Common myeloid progenitor, CD34-positive (primary cell): ENCODE measurements at places on chromosomes 6 and 20.
A peak's percentile ranks its signal among the peaks of the same experiment; 100 is the strongest.

DNA sequence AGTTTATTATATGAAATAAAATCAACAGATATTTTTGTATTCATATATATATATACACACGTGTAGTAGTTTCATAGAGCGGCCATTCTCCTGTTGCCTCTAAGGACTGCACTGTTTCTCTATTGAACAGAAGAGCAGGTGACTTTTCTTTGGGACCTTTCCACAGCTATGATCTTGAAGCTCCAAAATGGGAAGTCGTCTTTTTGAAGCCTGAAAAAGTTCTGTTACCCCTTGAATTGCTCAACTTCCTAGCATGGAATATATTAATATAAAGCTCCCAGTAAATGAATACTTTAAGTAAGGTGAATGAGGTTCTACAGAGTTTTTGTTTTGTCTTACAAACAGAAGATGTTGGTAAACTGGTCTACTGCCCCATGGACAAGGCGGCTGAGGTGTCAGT lies 42.2 kb upstream of the ADTRP start:
- no peak for DNase-seq

DNA sequence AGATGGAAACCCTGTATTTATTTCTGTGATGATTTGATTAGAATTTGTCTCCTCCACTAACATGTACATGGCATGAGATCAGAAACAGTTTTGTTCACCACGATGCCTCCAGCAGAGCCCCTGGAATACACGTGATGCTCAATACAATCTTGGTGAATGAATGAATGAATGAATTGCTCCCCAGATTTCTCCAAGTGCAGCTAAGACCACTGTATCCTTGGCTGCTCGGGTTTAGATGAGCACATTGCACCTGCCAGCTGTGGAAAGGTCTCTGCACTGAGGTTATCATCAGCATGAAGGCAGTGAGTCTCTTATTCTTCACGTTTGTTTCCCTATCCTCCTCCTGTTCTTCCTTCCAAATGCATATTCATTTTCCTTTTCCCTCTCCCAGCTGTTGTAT lies 17.9 kb downstream of the CASS4 start:
- no peak for DNase-seq

GRCh38 chr6:38133932-38134703 lies 314.6 kb downstream of the ZFAND3 start:
- no peak for DNase-seq

DNA sequence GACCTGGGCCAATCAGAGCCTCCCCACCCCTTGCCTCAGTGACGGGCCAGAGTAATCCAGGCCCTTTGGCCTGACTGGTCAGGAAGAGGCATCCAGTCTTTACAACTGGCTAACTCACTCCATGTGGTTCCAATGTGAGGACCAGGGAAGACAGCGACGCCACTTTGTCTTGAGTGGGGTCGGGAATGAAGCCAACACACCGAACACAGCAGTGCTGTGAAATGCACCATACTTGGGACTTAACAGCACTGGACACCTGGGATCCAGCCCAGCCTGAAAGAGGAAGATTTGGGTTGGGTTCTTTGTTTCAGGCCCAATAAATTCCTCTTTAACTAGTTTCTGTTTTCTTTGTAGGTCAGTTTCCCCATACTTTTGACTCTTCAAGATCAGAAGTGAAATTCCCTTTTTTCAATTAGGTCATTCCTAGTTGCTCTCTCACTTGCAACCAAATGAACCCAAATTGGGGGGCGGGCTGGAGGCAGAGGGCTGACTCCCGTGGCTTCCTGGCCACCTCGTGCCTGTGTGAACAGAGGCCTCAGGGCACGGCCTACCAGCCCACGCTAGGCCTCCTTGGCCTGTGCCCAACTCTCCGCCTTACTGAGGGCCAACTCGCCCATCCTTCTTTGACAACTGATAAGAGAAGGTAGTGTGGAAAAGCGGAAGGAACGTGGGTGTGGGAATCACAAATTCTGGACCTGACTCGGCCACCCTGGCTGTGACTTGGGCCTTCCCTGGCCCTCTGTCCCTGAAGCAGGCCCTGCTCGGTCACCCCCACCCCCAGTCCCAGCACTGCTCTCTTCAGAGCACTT lies 17.1 kb downstream of the SULF2 start:
- DNase-seq: no peak

- DNase-seq: no peak
Measured at GRCh38 chr6:133241901-133242636, 912 bp downstream of the EYA4 start.

DNA sequence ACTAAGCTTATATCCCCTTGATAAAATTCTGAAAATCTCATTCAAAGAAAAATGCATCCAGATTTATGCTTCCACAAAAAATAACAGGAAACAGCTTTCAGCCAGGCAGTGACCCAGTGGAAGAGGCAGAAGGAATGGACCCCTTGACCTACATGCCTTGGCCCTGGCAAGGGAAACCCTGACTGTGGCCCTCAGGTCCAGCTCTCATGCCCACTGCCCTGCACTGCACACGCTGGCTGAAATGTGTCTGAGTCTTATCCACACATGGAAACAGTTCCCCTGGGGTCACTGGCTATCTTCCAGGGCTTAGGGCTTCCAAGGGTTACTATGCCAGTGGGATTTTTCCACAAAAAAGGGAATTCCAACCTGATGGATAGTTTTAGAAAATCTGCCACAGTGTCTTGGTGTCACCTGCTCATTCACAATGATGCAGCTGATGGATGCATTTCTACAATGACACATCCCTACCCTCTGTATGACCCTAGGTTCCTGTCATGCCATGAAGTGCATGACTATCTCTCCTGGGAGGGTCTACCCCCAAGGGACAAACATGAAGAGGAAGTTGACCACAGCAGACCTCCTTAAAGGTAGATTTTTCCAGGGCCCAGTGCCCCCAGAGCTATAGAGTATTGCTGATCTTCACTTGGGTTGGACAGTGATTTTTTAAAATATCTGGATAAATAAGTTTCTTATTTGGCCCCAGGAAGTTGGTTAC lies 121.9 kb upstream of the CD93 start:
- DNase-seq: no peak

GRCh38 chr6:36633915-36634314 lies 39.8 kb downstream of the SRSF3 start:
- DNase-seq: no peak

DNA sequence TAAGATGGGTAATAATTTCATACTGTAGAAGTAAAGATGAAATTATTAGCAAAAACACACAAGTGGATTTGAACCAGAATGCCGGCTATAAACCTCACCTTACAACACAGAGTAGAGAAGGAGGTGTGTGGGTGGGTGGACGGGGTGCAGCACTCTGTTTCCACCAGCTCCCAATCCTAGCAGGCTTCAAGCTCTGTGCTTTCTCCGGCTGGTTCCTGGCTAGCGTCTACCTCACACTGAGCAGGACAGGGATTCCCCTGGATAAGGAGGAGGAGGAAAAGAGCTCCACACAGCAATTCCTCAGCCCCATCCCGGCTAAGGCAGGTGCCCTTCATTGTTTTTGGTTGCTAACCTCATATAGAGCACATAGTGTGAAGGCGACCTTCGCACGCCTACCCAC lies 453.3 kb downstream of the C6orf118 start:
- DNase-seq: no peak

- DNase-seq: no peak
Measured at GRCh38 chr6:10248378-10248843, 166.5 kb downstream of the TFAP2A start.

- no peak for DNase-seq
Measured at GRCh38 chr20:34954904-34955230, 739 bp downstream of the GSS start.

DNA sequence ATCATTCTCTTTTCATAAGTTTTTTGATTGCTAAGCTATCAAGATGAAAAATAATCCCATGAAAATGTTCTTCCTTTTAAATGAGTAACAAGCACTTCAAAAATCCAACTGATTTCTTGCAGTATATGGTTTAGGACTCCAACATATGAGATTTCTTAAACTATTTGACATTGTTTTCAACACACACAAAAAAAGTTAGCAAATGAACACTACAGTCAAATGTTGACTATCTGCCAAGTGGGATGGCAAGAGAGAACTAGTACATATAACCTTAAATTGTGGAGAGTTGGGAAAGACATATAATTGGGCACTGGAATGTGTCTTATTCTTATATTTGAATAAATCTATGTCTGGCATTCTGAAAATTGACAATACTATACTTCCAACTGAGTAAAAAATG lies 15.6 kb downstream of the COL21A1 start:
- no peak for DNase-seq

- peak; percentile 24 for DNase-seq
Measured at GRCh38 chr6:139588076-139588639, 213.7 kb upstream of the CITED2 start.

DNA sequence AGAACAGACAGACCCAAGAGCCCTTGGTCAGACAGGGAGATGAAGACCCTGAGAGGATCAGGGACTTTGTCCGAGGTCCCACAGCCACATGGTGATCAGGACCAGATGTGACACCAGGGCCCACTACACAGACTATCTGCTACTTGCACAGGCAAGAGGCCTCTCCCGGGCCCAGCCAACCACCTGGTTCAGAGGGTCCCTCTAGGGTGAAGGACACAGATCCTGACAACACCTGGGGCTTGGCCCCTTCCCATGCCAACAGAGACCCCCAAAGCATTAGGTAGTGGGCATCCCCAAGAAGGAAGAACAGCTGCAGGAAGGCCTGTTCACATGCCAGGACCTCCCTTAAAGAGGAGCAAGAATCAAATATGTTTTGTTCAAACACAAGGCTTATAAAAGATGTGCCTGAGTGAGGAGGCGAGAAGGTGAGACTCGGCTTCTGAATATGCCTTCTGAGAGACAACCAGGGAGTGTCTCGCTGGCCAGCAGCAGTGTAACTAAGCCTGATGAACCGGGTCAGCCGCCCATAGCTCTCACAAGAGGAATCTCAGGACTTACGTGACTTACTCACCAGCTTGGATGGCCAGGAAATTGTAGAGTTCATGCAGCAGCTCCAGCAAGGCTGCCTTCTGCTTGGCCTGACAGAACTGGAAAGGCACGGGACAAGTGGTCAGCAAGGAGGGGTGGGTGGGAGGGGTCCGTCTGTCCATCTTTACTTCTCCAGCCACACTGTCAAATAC lies 5.0 kb downstream of the LEMD2 start:
- no peak for DNase-seq

- no peak for DNase-seq
Measured at GRCh38 chr6:164243012-164243610, 828.6 kb downstream of the QKI start.

- DNase-seq: no peak
Measured at GRCh38 chr6:45148711-45149341, 179.3 kb upstream of the RUNX2 start.

DNA sequence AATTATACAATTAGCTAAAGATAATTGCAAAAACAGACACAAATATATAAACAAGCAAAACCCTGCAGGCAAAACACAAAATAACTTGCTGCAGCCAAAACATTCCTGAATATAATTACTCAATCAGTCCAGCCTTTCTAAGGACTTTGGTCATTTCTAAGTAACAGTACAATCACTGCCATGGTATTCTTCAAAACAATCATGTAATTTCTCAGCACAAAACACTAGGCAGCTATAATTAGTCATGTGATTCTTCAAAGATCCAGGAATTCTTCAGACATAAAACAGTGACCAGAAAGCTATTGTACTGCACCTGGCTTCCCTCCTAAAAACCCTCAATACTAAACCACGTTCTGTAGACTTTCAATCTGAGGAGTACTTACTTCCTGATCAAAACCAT lies 881.1 kb downstream of the EPHA7 start:
- DNase-seq: no peak

- DNase-seq: no peak
Measured at GRCh38 chr20:45395114-45395415, 13.0 kb upstream of the DBNDD2 start.

GRCh38 chr20:20712474-20713243 lies at the start of gene RALGAPA2:
TSS of gene RALGAPA2 (minus strand) at chr20:20712644. CDS start at chr20:20712480, 164 bp downstream.
- DNase-seq: peak; percentile 97

DNA sequence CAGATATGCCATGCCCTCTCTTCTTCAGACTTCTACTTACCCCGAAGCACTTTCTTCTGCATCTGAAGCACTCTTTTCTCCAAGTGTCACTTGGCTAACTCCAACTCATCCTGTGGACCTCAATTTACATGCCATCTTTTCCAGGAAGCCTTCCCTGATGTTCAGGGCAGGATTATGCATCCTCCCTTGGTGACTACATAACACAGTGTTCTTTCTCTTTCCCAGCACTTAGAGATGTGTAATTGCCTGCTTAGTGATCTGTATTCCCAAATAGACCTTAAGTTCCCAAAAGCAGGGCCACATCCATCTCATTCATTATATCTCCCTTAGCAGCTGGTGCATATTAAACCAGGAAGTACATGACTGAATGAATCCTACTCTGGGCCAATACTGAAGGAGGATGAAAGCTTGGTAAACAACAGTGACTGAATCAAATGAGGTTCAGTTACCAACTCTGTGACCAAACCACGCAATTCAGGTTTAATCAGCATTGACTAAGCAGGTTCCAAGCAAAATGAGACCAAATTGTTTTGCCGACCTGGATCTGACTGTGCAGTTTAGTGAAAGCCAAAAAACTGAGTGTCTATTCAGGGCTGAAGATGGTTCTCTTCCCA lies 121.4 kb upstream of the TCF21 start:
- no peak for DNase-seq

GRCh38 chr20:24651976-24652345 lies 182.5 kb downstream of the SYNDIG1 start:
- DNase-seq: no peak

DNA sequence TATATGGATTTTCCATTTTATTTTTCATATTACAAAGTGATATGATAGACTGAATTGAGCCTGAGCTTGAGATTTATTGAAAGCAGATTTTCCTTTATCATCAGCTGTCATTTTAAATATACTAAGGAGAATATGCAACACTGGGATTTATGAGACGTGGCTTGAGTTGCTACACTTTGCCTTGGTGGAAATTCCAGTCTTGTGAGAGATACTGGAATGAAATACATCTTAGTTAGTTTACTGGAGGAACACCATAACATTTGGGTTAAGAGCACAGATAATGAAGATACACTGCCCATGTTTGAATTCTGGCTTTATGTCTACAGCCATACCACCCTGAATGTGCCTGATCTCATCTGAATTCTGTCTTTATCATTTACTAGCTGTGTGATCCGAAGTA lies 86.5 kb upstream of the IFNGR1 start:
- DNase-seq: no peak

- DNase-seq: peak; percentile 68
Measured at GRCh38 chr6:37820718-37821079, 1.2 kb downstream of the ZFAND3 start.

- DNase-seq: no peak
Measured at GRCh38 chr6:162814426-162814973, 86.7 kb downstream of the PACRG start.
